HCT116 (cell line): ENCODE measurements at places on chromosomes 4 and X.
A peak's percentile ranks its signal among the peaks of the same experiment; 100 is the strongest.

GRCh38 chr4:53592686-53593501, 1.6 kb upstream of the LNX1 start:
- DNase-seq, result no peak
- H3K27ac ChIP-seq, result peak overlapping the region; percentile 46
- no peaks in the 10 kb centered on the region for H3K27me3 ChIP-seq
- H3K36me3 ChIP-seq, result no peaks in the 10 kb centered on the region

GRCh38 chrX:119325456-119325855, 73.7 kb upstream of the SLC25A43 start:
- H3K27ac ChIP-seq, result no peak overlapping the region
- H3K4me3 ChIP-seq, result no peak overlapping the region
- no peaks in the 10 kb centered on the region for H3K36me3 ChIP-seq
- DNase-seq, result no peak

DNA sequence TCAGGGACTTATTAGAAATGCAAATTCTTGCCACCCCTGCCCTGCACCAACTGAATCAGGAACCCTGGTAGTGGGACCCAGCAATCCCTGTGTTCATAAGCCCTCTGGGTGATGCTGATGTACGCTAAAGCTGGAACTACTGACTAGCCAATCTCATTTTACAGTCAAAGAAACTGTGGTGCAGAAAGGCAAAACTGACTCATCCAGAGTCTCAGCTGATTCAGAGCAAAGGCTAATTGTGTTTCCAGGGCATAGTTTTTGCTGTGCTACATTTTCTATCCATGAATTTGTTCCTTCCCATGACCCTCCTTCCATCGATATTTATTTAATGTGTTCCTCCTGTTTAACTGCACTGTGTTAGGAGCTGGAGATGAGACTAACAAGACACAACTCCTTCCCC, 207.5 kb downstream of the REPS2 start:
- H3K4me1 ChIP-seq, result no peaks in the 10 kb centered on the region
- no peaks in the 10 kb centered on the region for H3K27me3 ChIP-seq
- no peak for DNase-seq
- H3K27ac ChIP-seq, result no peak overlapping the region

DNA sequence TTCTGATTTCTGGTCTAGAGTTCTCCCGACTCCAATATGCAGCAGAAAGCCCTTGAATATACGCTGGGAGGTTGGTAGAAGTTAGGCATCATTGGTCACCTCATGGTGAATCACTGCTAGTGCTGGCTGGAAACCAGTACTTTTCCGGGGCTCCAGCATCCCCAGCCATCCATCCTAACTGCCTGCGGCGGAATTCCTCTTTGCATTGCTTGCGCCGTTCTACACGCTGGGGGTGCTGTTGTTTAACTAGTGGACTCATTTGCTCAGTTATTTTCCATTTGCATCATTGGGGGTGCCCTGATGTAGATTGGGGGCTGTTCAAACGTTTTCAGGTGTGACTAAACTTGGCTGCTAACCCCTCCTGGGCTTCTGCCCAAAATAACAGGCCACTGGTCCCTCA, 23.3 kb upstream of the GPR50 start:
- no peak overlapping the region for H3K27ac ChIP-seq
- no peaks in the 10 kb centered on the region for H3K4me1 ChIP-seq
- no peaks in the 10 kb centered on the region for H3K36me3 ChIP-seq
- no peak overlapping the region for H3K4me3 ChIP-seq

DNA sequence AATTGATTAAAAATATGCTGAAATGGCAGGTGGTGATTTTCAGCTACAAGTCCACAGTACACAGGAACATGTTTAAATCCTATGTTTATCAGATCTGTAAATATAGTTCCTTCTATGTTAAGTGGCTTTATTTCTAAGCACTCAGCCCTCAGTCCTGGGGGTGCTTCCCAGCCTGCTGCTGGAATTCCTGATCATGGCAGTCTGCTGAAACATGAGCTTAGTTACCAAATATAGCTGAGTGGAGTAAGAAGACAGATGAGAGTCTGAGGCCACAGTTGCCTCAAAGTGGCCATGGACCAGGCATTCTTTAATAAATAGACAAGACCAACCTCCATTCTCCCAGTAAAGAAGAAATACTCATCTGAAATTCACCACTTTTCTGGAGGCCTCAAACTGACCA, 17.1 kb upstream of the DDX60 start:
- H3K27me3 ChIP-seq, result no peaks in the 10 kb centered on the region
- H3K4me1 ChIP-seq, result no peaks in the 10 kb centered on the region
- no peak for DNase-seq
- H3K27ac ChIP-seq, result no peak overlapping the region

DNA sequence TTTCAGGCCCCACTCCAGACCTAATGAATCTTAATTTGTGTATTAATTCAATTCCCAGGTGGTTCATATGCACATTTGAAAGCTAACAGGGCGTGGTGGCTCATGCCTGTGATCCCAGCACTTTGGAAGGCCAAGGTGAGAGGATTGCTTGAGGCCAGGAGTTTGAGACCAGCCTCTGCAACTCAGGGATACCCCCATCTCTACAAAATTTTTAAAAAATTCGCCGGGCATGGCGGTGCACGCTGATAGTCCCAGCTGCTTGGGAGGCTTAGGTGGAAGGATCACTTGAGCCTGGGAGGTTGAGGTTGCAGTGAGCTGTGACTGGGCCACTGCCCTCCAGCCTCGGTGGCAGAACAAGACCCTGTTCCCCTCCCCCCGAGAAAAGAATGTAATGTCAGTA, 31.2 kb downstream of the ADD1 start:
- DNase-seq, result no peak
- no peaks in the 10 kb centered on the region for H3K27me3 ChIP-seq
- H3K27ac ChIP-seq, result no peak overlapping the region
- H3K36me3 ChIP-seq, result no peaks in the 10 kb centered on the region; the same call in 1 of the 2 replicates

- no peaks in the 10 kb centered on the region for H3K27me3 ChIP-seq
- H3K4me1 ChIP-seq, result no peaks in the 10 kb centered on the region; the same call in 1 of the 2 replicates
- DNase-seq, result no peak
- no peak overlapping the region for H3K4me3 ChIP-seq
- H3K27ac ChIP-seq, result no peak overlapping the region
These were observed 11.3 kb downstream of the TMEM255A start for GRCh38 chrX:120299928-120300327.

DNA sequence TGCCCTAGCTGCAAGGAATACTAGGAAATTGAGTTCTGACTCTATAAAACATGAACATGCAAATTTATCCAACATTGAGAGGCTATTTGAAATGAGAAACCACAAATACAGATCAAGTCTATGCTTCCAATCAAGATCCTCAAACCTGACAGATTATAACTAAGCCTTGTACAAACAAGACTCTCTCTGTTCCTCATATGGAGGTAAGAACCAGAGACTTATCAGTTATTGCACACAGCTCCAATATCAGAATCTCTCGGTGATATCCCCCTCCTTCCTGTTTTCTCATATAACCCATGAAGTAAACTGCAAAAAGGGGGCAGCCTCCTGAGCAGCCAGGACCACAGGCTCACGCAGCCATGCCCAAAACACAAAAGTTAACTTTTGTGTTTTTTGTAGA, 36.5 kb downstream of the FBXW7 start:
- H3K4me1 ChIP-seq, result no peaks in the 10 kb centered on the region
- no peak overlapping the region for H3K4me3 ChIP-seq
- H3K27ac ChIP-seq, result no peak overlapping the region
- no peak for DNase-seq

GRCh38 chr4:175309041-175309440, 390.9 kb downstream of the ADAM29 start:
- no peak overlapping the region for H3K27ac ChIP-seq
- DNase-seq, result no peak
- no peaks in the 10 kb centered on the region for H3K36me3 ChIP-seq
- H3K27me3 ChIP-seq, result no peaks in the 10 kb centered on the region

DNA sequence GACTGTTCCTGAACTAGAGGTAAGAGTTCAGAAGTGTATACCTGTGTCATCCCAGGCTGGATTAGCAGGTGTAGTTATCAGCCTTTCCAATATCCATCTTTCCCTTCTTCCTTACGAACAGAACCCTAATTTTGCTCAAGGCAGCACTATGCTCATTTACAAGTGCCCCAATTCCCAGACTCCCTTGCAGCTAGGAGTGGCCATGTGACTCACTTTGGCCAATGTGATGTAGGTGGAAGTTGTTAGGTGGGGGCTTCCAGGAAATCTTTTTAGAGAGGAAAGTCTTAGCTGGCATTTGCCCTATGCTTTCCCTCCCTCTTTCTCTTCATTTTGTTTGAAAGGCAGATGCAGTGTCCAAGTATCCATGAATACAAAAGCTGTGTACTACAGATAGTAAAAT, 34.8 kb downstream of the HOPX start:
- H3K4me3 ChIP-seq, result no peak overlapping the region
- H3K27ac ChIP-seq, result no peak overlapping the region
- H3K36me3 ChIP-seq, result no peaks in the 10 kb centered on the region
- DNase-seq, result no peak
- H3K4me1 ChIP-seq, result peaks cover 12% of the 10 kb centered on the region
- no peaks in the 10 kb centered on the region for H3K27me3 ChIP-seq

- no peaks in the 10 kb centered on the region for H3K36me3 ChIP-seq
- H3K4me1 ChIP-seq, result no peaks in the 10 kb centered on the region
- H3K4me3 ChIP-seq, result no peak overlapping the region
- no peak overlapping the region for H3K27ac ChIP-seq
These were observed 110.8 kb upstream of the FAM9B start for GRCh38 chrX:9144701-9145241.

- H3K27ac ChIP-seq, result no peak within 1 kb of the TSS
- no peaks in the 10 kb centered on the region for H3K4me1 ChIP-seq
- no peaks in the 10 kb centered on the region for H3K27me3 ChIP-seq
- no peak for DNase-seq
- H3K36me3 ChIP-seq, result no peaks in the 10 kb centered on the region
These were observed at the start of gene PCDH10 for GRCh38 chr4:133148690-133149363. Gene PCDH10 (plus strand): TSS chr4:133149294. CDS start chr4:133150141, 847 bp downstream.
